ENCODE measurements at places on chromosomes 13 and 19. TPM values are rescaled to one million over a fixed set of nuclear protein-coding genes. Genes with fewer than 3 reads are reported as not detected.

Gene TMEM150B
- total RNA-seq: 1.3 TPM

Gene PRTN3
- total RNA-seq: not detected

Gene SSC5D
- total RNA-seq: 2.9 TPM

Gene TEKTIP1
- total RNA-seq: not detected

Gene ZNF470
- total RNA-seq: 7.1 TPM

Gene FAM83E
- total RNA-seq: not detected

Gene IZUMO2
- total RNA-seq: not detected
